Caco-2 (cell line): ENCODE measurements at places on chromosomes 13 and 19. TPM values are rescaled to one million over a fixed set of nuclear protein-coding genes. Genes with fewer than 3 reads are reported as not detected.
A peak's percentile ranks its signal among the peaks of the same experiment; 100 is the strongest.

DNA sequence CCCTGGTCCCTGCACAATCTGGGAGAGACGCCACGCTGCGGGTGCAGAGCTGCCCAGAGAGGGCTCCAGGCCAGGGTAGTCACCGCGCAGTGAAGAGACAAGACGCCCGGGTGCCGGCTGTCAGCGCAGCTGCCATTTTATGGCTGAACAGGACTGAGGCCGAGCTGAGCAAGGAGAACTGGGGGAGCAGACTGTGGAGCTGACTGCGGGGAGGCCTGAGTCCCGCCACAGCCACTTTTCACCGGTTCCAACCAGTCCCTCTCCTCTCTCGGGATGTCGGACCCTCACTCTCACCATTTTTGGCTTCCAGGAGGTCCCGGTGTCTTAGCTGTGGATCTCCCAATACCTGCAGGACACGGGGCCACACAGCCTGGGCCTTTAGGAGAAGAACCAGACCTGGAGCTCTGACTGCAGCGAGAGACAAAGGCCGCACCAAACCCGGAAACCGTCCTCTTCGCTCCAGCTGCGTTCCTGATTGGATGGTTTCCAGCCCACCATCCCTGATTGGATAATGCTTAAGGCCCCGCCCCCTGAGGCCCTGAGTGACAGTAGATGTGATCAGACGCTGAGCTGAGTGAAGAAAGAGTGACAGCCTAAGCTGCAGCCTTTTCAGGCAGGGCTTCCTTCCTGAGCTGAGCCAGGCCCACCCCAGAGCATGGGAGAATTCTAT lies at the start of gene ZNF626:
ZNF626 (minus strand) TSS at position 422 of the 670 bp plus-strand sequence; CDS start at position 297, 125 bp downstream.
- H3K4me3 ChIP-seq = no peak within 1 kb of the TSS
- H3K36me3 ChIP-seq = no peaks in the 10 kb centered on the region
- H3K27ac ChIP-seq = no peak within 1 kb of the TSS
- H3K27me3 ChIP-seq = no peaks in the 10 kb centered on the region
- no peaks in the 10 kb centered on the region for H3K4me1 ChIP-seq

DNA sequence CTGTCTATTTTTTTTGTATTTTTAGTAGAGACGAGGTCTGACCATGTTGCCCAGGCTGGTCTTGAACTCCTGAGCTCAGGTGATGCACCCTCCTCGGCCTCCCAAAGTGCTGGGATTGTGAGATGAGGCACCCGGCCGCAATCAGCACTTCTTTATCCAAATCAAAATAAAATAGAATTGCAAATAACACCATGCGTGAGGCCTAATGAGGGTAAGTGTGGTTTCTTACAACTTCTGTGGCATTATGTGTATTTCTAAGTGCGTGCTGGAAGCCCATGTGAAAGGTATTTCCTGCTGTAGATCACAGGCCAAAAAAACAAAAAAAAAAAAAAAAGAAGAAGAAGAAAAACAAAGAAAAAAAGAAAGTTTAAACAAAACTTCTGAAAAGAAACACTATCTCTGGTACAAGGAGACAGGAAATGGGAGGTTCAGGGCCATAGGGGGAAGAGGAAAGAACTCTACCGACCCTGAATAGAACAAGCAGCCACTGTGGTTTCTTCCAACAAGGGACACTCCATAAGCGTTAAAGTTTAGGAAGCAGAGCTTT lies 3.0 kb upstream of the GRAMD1A start:
- H3K27me3 ChIP-seq = no peaks in the 10 kb centered on the region
- no peak for DNase-seq
- H3K36me3 ChIP-seq = no peaks in the 10 kb centered on the region
- peaks cover 36% of the 10 kb centered on the region for H3K4me1 ChIP-seq
- H3K4me3 ChIP-seq = no peak overlapping the region
- H3K27ac ChIP-seq = peak overlapping the region; percentile 50

GRCh38 chr19:39647918-39648317 lies 7.8 kb upstream of the LGALS16 start:
- H3K27me3 ChIP-seq = no peaks in the 10 kb centered on the region; the same call in 1 of the 2 replicates
- H3K27ac ChIP-seq = no peak overlapping the region
- H3K36me3 ChIP-seq = no peaks in the 10 kb centered on the region
- no peak overlapping the region for H3K4me3 ChIP-seq
- DNase-seq = no peak

DNA sequence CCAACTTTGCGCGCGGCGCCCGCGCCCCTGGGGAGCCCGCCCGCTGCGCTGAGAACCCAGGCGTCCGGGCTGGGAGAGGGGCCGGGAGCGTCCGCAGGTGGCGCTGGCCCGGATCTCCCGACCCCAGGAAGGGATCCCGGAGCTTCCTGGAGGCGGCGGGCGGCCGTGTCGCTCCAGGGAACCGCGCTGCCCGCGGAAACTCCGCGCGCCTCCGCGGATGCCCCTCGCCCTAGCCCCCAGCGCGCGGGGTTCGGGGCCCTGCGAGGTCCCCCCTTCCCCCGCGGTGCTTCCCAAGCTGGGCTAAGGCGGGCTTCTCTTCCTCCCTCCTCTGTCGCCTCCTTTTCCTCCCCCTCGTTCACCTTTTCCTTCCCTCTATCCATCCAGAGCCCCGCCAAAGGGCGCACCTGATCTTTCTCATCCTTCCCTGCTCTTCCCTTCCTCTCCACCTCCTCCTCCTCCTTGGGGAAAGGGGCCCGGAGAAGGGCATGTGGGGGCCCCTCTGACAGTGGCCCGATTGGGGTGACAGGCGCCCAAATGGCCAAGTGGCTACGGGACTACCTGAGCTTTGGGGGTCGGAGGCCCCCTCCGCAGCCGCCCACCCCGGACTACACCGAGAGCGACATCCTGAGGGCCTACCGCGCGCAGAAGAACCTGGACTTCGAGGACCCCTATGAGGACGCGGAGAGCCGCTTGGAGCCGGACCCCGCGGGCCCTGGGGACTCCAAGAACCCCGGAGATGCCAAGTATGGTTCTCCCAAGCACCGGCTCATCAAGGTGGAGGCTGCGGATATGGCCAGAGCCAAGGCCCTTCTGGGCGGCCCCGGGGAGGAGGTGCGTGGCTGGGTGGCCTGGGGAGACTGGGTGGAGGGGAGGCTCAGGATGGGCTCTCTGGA lies 710 bp downstream of the SHD start:
- no peak overlapping the region for H3K27ac ChIP-seq
- H3K36me3 ChIP-seq = no peaks in the 10 kb centered on the region
- no peak for DNase-seq
- H3K27me3 ChIP-seq = no peaks in the 10 kb centered on the region
- H3K4me1 ChIP-seq = peaks cover 13% of the 10 kb centered on the region
- H3K4me3 ChIP-seq = peak overlapping the region; percentile 42

- no peak overlapping the region for H3K27ac ChIP-seq
- H3K4me1 ChIP-seq = peaks cover 22% of the 10 kb centered on the region
- H3K4me3 ChIP-seq = peak overlapping the region; percentile 35
- peak; percentile 51 for DNase-seq
- no peaks in the 10 kb centered on the region; the same call in 1 of the 2 replicates for H3K36me3 ChIP-seq
Measured at GRCh38 chr13:29428310-29429181, 166.9 kb downstream of the SLC7A1 start.

- H3K27ac ChIP-seq = peak overlapping the region; percentile 85
- peak overlapping the region; percentile 86 for H3K4me3 ChIP-seq
- peaks cover 12% of the 10 kb centered on the region for H3K4me1 ChIP-seq
Measured at GRCh38 chr19:49889687-49890348, 6.9 kb downstream of the IL4I1 start.

DNA sequence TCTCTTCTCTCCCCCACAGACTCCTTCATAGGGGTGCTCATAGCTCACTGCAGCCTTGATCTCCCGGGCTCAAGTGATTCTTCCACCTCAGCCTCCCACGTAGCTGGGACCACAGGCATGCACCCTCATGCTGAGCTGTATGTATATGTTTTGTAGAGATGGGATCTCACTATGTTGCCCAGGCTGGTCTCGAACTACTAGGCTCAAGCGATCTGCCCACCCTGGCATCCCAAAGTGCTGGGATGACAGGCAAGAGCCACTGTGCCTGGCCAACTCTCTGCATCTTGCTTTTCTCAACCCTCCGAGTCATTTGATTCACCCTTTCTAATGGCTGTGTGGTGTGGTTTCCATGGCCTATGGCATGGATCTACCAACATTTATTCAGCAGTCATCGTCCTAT lies 10.1 kb upstream of the IRGC start:
- no peak for DNase-seq
- H3K36me3 ChIP-seq = no peaks in the 10 kb centered on the region
- H3K27ac ChIP-seq = no peak overlapping the region
- peaks cover 12% of the 10 kb centered on the region for H3K4me1 ChIP-seq
- no peaks in the 10 kb centered on the region for H3K27me3 ChIP-seq
- no peak overlapping the region for H3K4me3 ChIP-seq

DNA sequence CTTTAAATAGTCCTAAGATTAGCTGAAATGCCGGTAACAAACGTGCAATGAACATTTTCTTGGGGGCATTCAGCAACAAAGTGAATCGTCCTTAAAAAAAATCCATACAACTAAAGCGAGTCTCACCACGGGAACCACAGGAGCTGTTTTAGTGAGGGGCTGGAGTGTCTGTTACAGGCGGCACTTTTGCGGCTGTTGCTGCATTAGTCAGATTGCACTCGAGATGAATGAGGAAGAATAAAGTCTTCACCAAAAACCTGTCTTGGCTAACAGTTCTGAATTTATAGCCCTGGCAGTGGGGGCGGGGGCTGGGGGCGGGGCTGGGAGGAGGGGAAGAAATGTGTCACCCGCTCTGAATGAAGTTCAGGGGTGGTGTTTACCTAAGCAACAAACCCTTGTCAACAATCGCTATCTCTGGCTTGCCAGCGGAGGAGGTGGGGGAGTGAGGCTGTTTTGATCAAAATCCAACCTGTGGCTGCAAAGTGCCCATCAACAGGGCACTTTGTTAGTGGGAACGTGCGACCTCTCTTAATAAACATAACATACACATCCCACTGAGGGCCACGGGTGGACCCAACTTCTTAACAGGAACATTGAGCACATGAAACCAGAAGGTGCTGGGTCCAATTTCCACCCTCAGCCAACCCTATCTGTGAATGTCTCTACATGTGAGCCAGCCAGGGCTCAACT lies 44.5 kb downstream of the RFX2 start:
- no peak overlapping the region for H3K4me3 ChIP-seq
- H3K36me3 ChIP-seq = no peaks in the 10 kb centered on the region

DNA sequence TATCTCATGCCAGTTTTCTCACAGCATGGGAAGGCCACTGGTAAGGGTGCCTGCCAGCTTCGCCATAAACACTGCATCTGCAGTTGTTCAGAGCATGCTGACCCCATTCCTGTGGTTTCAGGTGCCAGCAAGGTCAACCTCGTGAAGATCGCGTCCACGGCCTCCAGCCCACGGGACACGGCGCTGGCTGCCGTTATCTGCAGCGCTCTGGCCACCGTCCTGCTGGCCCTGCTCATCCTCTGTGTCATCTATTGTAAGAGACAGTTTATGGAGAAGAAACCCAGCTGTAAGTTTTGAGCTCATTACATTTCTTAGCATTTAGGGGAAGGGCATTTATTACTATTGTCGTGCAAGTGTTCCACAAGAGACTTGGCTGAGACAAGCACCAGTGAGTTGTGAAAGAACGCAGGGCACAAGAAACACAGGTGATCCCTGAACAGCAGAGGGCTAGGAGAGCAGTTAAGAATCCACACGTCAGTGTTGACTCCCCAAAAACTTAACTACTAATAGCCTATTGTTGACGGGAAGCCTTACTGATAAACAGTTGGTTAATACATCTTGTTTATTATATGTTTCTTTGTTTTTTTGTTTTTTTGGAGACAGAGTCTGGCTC lies 88.8 kb downstream of the TNFRSF19 start:
- H3K4me1 ChIP-seq = peaks cover 38% of the 10 kb centered on the region
- no peaks in the 10 kb centered on the region; the same call in 1 of the 2 replicates for H3K36me3 ChIP-seq
- no peak overlapping the region for H3K4me3 ChIP-seq

- DNase-seq = no peak
- H3K27ac ChIP-seq = no peak overlapping the region
- no peak overlapping the region for H3K4me3 ChIP-seq
- H3K4me1 ChIP-seq = no peaks in the 10 kb centered on the region
- H3K36me3 ChIP-seq = no peaks in the 10 kb centered on the region
- H3K27me3 ChIP-seq = no peaks in the 10 kb centered on the region
Measured at GRCh38 chr19:39021063-39021462, 11.3 kb downstream of the FBXO27 start.

- no peaks in the 10 kb centered on the region for H3K27me3 ChIP-seq
- no peak for DNase-seq
- no peaks in the 10 kb centered on the region for H3K36me3 ChIP-seq
- H3K4me3 ChIP-seq = no peak overlapping the region
- H3K27ac ChIP-seq = no peak overlapping the region
Measured at GRCh38 chr19:43684326-43684725, 14.4 kb upstream of the PLAUR start.

DNA sequence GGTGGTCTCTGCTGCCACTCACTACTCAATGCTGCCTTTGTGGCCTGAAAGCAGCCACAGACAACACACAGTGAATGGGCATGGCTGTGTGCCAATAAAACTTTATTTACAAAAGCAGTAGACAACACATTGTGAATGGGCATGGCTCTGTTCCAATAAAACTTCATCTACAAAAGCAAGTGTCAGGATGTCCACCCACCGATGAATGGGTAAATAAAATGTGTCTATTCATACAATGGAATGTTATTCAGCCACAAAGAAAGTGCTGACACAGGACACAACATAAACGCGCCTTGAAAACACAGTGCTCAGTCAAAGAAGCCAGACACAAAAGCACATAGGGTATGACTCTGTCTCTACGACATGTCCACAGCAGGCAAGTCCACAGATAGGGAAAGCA lies 20.1 kb downstream of the ZSCAN5A start:
- H3K27ac ChIP-seq = no peak overlapping the region
- H3K36me3 ChIP-seq = no peaks in the 10 kb centered on the region
- H3K4me1 ChIP-seq = no peaks in the 10 kb centered on the region
- H3K27me3 ChIP-seq = no peaks in the 10 kb centered on the region
- DNase-seq = no peak

DNA sequence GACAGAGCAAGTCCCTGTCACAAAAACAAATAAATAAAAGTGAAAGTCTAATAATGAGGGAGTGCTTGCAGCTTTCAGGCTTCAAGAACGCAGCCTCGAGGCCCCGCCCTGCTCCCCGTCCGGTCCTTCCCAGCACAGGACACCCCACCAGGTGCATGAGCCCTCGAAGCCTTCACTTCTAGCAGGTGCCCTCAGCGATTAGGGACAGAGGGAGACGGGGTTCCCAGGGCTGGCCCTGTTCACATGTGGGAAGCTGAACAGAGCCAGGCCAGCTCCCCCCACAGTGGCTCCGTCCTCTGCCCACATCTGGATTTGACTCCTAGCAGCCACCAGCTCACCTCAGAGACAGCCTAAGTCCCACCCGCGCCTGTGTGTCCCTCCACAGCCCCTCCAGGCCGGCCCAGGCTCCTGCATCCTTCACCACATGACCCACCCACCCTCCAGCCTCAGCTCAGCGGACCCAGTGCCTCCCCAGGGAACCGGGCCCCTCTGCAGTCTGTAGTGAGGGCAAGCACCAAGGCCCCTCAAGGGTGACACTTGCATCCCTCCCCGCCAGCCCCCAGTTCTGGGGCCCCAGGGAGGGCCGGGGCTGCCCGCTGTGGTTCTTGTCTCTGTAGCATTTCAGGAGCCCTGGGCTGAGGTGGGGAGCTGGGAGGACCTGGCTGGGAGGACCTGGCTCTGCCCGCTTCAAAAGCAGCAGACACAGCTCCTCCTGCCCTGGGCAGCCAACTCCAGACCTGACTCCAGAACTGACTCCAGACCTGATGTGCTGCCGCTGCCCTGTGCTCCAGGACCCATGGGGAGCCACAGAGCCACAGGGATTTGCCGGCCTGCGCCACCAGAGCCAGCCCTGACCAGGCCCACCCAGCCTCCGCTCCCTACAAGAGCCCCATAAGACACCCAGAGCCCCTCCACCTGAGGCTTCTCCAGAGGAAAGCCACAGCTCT lies 27.2 kb downstream of the GPX4 start:
- no peak overlapping the region for H3K27ac ChIP-seq
- no peak overlapping the region for H3K4me3 ChIP-seq
- no peaks in the 10 kb centered on the region for H3K27me3 ChIP-seq

CYP4F2 gene
- total RNA-seq = not detected in 2 replicates

PROZ gene
- not detected in 2 replicates for total RNA-seq

ALOX5AP gene
- total RNA-seq = 0.37 and 1.1 TPM in 2 replicates

CEACAM3 gene
- total RNA-seq = not detected in 2 replicates

NPHS1 gene
- not detected in 2 replicates for total RNA-seq

ADGRE2 gene
- total RNA-seq = 0.23 and 0.26 TPM in 2 replicates

MEF2B gene
- total RNA-seq = 0.82 and 1.5 TPM in 2 replicates

ZNF541 gene
- not detected in 2 replicates for total RNA-seq
